Head of caudate nucleus (tissue), 42 donors: ENCODE measurements at places on chromosomes 11 and 22.
A peak's percentile ranks its signal among the peaks of the same experiment; 100 is the strongest.

DNA sequence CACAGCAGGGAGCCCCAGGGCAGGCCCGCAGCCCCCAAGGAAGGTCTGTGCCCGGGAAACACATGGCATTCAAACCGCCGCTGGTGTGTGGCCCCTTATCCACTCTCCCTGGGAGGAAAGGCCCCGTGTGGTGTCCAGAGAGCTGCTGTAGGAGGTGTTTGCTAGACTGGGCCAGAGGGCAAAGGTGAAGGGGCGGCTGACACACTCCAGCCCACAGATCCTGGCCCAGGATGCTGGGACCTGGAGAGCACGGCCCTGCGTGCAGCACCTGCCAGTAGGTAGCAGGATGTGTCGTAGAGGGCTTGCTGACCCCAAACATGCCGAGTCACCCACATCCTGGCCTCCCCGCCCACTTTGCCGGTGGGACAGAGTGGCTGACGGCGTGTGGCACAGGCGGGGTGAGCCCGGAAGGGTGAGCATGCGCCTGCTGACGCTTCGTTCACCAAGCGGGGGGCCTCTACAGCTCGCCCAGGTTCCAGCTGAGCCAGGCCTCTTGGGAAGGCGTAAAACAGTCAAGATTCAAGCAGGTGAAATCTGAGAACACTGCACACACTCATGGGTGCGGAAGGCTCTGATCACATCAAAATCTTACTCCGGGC is 11.0 kb downstream of the OSBPL5 start:
- DNase-seq = no peak

DNA sequence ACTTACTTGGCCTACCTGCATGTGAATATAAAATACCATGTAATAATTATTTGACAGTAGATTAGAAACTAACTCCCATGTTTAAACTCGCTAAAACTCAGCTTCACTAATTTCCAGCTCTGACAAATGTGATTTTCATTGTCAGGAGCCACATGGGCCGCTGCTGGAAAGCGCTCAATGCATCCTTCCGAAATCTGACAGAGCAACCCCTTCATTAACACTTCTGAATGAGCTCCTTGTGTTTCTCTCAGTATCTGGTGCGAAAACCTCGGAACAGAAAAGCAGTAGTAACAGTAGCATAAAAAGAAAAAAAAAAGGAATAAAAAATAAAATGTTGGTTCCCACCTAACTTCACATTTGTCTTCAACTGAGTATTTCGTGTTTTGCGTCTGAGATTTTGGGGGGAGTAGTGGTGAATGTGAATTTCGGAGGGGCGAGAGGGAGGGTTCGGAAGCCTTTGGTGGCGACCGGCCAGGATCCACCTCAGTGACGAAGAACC is 710 bp downstream of the MTCH2 start:
- peak; percentile 56 for DNase-seq

- DNase-seq = no peak
Observed at GRCh38 chr11:83571302-83571701, 285.1 kb upstream of the CCDC90B start.

- DNase-seq = peak; percentile 77
Observed at GRCh38 chr22:32794449-32795213, 6.9 kb upstream of the TIMP3 start.

DNA sequence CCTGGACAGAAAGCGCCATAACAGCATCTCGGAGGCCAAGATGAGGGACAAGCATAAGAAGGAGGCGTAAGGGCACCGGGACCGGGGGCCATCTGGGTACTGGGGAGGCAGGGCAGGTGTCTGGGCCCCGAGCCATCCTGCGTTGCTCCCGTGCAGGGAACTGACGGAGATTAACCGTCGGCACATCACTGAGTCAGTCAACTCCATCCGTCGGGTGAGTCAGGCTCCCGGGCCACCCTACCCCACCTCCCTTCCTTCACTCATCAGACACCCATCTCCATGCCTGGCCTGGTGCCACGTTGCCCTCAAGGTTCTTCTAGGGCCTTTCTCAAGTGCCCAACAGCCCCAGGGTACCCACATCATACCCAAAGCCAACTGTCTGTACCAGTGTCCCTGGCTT is 15.0 kb downstream of the PLCB3 start:
- no peak for DNase-seq

- DNase-seq = no peak
Observed at GRCh38 chr22:46195487-46196165, 45.3 kb downstream of the PPARA start.

DNA sequence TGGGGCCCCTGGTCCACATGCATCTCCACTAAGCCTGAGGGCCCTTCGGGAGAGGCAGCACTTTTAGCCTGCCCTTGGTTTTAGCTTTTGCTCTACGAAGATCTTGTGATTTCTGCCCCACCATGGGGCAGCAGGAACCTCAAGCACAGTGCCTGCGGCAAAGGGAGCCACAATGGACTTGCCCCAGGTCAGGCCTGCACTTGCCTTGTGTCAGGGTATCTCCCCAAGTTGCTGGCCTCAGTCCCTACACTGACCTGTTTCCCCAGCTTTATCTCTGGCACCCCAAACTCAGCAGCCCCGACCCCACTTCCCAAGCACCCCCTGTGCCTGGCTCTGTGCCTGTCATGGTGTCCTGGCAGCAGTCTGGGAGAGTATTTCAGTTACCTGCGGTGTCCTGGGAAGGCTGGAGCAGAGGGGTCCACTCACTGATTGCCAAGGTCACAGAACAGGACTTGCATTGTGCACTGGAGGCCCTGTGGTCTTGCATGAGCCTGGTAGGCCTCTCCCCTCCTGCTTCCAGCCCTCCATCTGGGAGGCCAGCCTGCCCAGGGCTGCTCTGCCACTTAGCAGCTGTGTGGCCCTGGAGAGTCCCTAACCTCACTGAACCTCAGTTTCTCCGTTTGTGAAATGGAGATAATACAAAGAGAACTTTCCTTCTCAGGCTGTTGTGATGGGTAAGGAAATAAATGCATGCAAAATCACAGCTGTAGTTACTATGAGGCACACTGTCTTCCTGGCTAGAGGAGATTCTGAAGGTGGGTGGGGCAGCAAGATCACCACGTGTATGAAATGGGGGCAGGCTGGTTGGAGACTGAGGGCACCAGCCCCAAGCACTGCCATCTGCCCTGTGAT is 3.6 kb upstream of the AIFM3 start:
- DNase-seq = no peak

DNA sequence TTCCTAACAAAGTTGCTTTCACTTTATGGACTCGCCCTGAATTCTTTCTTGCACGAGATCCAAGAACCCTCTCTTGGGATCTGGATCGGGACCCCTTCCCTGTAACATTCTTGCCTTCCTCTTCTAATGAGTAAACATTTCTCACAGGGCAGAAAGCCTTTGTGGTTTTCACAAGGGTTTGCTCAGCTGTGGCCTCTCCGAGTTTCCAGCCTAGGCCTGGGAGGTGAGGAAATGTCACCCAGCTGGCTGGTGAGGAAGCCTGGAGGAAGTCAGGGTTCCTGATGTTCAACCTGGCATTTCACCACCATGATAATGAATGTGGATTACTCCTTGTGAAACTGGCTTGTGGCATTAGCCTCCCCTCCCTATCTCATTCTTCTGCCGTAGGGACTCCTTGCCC is 224.9 kb downstream of the DSCAML1 start:
- DNase-seq = no peak

- peak; percentile 50 for DNase-seq
Observed at GRCh38 chr11:111913031-111913861, 712 bp downstream of the HSPB2 start.

DNA sequence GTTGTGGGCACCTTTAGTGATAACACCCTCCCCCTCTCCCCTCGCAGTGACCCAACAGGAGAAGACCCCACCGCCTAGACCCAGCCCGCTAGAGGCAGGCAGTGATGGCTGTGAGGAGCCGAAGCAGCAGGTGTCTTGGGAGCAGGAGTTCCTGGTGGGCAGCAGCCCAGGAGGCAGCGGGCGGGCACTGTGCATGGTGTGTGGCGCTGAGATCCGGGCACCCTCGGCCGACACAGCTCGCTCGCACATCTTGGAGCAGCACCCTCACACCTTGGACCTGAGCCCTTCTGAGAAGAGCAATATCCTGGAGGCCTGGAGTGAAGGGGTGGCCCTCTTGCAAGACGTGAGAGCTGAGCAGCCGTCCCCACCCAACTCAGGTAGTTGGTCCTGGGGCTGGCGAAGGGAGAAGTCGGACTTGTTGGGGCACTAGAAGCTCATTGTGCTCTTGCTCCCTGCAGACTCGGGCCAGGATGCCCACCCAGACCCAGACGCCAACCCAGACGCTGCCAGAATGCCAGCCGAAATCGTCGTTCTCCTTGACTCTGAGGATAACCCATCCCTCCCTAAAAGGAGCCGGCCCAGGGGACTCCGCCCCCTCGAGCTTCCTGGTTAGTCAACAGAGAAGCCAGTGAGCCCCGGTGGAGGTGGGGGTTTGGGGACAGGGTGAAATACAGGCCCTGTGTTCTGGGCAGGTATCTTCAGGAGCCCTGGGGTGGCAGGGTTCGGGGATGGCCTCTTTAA is 4.7 kb downstream of the SPINDOC start:
- no peak for DNase-seq

DNA sequence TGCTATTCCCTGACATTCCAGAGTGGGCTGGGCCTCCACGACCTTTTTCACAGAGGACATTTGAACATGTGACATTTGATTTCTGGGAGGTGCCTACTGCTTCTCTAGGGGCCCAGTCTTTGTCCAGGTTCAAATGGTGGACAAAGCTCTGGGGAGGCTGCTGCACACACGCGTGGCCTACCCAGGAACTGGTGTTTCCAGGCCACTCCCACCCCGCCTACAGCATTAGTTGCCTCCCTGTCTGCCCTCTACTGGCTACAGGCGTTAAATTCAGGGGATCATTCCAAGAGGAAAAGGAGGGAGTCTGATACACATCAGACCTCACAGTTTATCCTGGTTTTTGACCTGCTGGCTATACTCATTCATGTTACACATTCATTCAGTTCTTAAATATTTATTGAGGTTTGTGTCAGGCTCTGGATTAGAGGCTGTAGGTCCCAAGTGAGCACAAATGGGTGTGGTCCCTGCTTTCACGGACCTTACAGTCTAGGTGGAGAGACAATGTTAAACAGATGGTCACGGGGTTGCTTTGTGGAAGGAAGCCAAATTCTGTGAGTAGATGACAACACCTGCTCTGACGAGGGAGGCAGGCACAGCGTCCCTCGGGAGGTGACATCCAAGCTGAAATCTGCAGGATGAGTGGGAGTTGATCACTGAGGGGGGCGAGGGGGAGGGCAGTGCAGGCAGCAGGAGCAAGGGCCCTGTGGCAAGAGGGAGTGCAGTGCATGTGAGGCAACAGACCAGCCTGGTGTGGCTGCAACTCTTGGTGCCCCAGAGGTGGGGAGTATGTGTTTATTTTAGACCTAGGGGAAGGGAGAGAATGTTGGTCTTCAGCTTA is 11.8 kb downstream of the TUB start:
- peak; percentile 54 for DNase-seq
